Activated CD4-positive, alpha-beta T cell treated with anti-CD3 and anti-CD28 coated beads for 4 hours (primary cell): ENCODE measurements at places on chromosomes 5 and 9.

- DNase-seq = no peak
Measured at GRCh38 chr5:154461531-154461930, 15.7 kb downstream of the SAP30L start.

- DNase-seq = no peak
Measured at GRCh38 chr5:168316139-168316578, 24.7 kb downstream of the WWC1 start.

DNA sequence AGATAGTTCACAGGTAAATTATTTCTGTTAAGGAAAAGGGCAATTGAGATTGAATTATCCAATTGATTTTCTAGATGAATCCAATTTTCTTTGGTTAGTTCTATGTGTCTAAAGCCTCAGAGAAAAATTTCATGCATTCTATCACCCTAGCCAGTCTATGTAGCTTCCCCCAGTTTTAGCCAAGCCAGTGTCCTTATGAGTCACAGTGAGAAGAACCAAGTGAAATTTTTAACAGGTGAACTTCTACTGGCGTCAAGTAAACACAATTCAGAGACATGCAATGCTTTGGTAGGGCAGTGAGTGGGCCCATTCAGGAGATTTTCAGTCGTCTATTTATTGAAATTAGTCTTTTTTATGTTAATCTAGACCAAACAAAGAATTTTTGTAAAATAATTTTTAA is 1077.4 kb upstream of the ARRDC3 start:
- DNase-seq = no peak

- no peak for DNase-seq
Measured at GRCh38 chr9:81787747-81788632, 98.6 kb upstream of the TLE1 start.

- no peak for DNase-seq
Measured at GRCh38 chr5:64615895-64616294, 74.4 kb upstream of the SHISAL2B start.

- DNase-seq = no peak
Measured at GRCh38 chr9:134349936-134350335, 23.7 kb downstream of the RXRA start.

GRCh38 chr5:14310901-14311300 is 167.8 kb downstream of the TRIO start:
- DNase-seq = no peak

- DNase-seq = no peak
Measured at GRCh38 chr9:87213948-87214347, 266.6 kb upstream of the GAS1 start.

DNA sequence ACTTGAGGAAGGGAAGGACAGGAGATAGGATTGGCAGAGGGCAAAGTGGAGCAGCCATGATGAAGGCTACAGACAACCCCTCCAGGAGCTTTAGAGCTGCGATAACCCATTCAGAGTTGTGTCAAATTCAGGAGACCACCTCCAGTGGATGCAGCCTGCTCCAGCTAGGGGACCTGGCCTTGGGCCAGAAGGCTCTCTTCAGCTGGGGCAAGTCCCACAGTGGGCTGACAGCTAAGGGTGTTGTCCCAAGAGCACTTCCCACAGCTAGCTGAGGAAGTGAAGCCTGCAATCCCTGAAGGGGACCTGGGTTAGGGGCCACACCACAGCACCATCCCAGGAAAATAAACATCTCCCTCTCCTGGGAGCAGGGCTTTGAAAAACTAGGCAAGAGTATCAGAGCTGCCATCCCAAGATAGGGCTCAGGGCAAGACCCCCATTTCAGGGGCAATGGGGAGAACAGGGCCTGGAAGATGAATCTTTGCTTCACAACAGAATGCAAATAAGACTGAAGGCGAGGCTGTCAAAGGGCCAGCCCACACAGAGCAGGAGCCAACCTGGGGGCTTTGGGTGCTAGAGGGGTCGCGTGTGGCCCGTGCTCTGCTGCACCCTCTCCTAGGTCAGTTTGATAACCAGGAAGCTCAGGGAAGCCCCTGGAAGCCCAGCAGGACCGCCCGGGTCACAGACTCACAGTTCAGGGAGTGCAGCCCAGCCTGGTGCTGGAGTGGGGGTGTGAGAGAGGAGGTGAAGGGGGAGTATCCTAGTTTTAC is 19.3 kb upstream of the DAPK1 start:
- no peak for DNase-seq

GRCh38 chr9:109934136-109934856 is 154.3 kb downstream of the PALM2AKAP2 start:
- no peak for DNase-seq

GRCh38 chr9:94164806-94165549 is 80.7 kb downstream of the PTPDC1 start:
- no peak for DNase-seq
